ENCODE measurements at places on chromosomes 11 and 22. TPM values are rescaled to one million over a fixed set of nuclear protein-coding genes. Genes with fewer than 3 reads are reported as not detected.
A peak's percentile ranks its signal among the peaks of the same experiment; 100 is the strongest.

DNA sequence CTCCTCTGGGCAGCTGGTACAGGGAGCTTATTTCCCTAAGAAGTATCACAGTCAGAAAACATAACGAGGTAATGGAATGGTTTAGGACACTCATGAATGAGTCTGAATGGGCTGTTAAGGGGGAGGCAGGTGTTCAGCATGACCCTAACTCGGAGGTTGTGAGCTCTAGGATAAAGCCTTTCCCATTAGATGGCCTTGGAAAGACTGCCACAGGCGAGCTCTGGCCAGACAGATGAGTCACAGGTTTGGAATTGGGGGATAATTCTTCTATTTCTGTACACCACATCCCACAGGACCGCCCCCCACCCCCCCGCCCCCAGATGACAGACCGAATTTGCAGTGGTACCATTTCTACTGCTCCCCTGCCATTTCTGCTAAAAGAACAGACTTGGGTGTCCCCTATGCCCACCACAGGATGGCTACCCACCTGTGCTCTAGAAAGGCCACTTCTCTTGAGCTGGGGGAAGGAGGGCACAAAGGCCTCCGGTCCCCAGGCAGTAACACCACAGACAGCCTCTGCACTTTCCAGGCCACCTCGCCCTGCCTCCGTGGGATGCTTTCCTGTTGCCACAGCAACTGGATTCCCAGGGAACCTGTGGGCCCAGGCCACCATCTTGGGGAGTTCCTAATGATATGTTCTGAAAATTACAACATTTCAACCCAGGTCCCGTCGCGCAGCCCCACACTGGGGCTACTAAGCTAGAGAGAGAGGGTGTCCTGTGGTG, 76.7 kb downstream of the TRIM29 start:
- H3K36me3 ChIP-seq = no peaks in the 10 kb centered on the region
- H3K27ac ChIP-seq = no peak overlapping the region
- no peak overlapping the region for H3K4me3 ChIP-seq
- H3K4me1 ChIP-seq = no peaks in the 10 kb centered on the region

The OR51B4 gene
- total RNA-seq = not detected

DNA sequence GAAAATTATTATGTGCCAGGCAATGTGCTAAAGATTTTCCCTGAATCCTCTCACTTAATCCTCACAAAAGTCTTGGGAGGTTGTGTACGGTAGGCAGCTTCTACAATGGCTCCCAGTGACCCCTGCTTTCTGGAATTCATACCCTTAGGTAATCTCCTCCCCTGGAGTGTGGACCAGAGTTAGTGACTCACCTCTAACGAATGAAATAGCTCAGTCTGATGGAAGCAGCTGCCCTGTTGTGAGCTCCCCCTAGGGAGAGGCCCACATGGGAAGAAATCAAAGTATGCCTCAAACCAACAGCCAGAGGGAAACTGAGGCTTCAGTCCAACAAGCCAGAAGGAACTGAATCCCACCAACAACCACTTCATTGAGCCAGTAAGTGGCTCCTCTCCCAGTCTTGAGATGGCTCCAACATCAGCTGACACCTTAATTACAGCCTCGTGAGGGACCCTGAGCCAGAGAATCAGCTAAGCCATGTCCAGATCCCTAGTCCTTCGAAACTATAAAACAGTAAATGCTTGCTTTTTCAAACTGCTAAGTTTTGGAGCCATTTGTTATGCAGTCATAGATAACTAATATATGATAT, 98.9 kb upstream of the ISX start:
- no peaks in the 10 kb centered on the region for H3K36me3 ChIP-seq
- H3K27ac ChIP-seq = no peak overlapping the region
- no peaks in the 10 kb centered on the region for H3K4me1 ChIP-seq
- DNase-seq = no peak
- no peaks in the 10 kb centered on the region for H3K27me3 ChIP-seq
- H3K4me3 ChIP-seq = no peak overlapping the region

- H3K36me3 ChIP-seq = peaks cover 1% of the 10 kb centered on the region
- peaks cover 76% of the 10 kb centered on the region for H3K27me3 ChIP-seq
- peaks cover 23% of the 10 kb centered on the region for H3K4me1 ChIP-seq
- peak overlapping the region; percentile 31 for H3K4me3 ChIP-seq
Measured at GRCh38 chr11:34650528-34650927, 29.6 kb downstream of the EHF start.

The TECTA gene
- 0.18 TPM for total RNA-seq

- no peak overlapping the region for H3K27ac ChIP-seq
- H3K4me3 ChIP-seq = no peak overlapping the region
- peaks cover 5% of the 10 kb centered on the region for H3K27me3 ChIP-seq
- no peaks in the 10 kb centered on the region for H3K4me1 ChIP-seq
- H3K36me3 ChIP-seq = no peaks in the 10 kb centered on the region
Measured at GRCh38 chr11:127806501-127806900, 780.9 kb downstream of the ETS1 start.
